Fibroblast of pulmonary artery (primary cell): ENCODE measurements at places on chromosomes 16 and 17.

DNA sequence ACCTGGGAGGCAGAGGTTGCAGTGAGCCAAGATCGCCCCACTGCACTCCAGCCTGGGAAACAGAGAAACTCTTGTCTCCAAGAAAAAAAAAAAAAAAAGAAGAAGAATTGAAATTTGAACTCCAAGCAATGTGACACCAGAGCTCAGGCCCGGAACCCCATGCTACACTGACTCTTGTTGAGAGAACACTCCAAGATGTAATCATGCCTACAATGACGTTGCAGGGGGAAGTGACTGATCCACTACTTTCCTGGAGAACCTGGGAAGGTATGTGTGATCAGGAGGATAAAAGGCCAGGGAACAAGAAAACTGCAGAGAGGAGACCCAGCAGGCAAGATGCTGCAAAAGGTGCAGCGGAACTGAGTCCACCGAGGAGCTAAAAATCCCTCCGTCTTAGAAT lies 57.9 kb downstream of the ADCY9 start:
- no peak for DNase-seq

DNA sequence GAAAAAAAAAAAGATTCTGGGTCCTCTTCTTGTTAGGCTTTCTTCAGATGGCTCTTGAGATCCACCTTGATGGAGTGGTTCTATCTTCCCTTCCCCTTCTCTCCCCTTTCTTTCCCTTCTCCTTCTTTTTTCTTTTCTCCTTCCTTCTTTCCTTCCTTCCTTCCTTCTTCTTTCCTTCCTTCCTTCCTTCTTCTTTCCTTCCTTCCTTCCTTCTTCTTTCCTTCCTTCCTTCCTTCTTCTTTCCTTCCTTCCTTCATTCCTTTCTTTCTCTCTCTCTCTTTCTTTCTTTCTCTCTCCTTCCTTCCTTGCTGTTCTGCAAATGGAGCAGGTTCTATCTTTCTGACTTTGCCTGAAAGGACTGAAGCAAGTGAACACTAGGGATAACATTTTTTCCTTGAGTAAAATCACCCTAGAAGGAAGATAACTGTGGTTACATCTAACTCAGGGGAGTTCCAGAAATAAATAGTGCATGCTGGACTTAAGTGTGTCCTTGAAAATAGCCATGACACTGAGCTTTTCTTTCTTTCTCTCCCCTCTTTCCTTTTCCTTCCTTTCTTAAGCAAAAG lies 68.8 kb upstream of the SEC14L1 start:
- no peak for DNase-seq

DNA sequence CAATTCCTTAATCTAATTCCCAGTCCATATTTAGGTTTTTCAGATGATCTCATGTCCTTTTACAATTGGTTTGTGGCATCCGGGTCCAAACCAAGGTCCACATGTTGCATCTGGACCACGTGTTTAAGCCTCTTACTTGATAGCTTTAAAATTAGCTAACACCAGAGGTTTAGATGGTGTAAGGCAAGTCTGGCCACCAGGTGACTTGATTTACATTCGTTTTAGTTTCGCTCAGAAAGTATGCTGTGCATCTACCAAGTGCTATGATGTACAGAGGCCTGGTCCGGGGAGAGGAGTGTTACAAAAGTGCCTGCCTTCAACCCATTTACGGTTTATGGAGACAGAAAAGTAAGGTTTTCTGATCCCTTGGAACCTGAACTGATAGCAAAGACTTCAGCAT lies 878 bp upstream of the DNAJA2 start:
- no peak for DNase-seq

DNA sequence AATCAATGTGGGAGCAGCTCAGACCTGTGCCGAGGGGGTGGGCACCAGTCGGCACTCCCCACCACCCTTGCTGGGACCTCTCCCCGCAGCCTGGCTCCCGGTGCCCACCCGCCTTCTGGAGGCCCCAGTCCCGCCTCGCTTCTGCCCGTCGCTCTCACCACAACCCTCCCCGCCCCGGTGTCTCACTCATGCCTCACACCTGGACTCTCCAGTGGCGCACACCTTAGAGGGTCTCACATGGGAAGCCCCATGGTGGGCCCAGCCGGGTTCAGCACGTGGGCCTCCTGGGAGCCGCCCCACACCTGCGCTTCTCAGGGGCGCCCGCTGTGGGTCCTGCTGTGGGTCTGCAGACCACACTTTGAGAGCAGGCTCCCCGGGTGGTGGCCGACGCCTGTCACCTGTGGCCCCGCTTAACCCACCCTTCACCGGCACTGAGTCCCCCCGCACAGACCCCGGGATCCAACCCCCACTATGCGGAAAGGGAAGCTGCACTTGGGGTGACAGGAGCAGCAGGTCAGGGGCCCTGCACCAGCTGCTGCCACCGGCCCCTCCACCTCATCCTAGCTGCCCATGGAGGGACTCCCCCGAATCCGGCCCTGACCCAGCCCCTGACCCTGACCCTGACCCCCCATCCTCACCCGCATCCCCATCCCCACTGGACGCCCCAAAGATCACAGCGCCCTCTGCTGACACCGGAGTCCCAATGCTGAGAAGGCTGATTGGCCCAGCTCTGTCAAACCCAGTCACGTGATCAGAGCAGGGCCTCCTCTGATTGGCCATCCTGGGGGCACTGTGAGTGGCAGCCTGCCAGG lies 27.4 kb upstream of the SLC38A10 start:
- DNase-seq: no peak
